ENCODE measurements at places on chromosomes 6 and 20.
A peak's percentile ranks its signal among the peaks of the same experiment; 100 is the strongest.

DNA sequence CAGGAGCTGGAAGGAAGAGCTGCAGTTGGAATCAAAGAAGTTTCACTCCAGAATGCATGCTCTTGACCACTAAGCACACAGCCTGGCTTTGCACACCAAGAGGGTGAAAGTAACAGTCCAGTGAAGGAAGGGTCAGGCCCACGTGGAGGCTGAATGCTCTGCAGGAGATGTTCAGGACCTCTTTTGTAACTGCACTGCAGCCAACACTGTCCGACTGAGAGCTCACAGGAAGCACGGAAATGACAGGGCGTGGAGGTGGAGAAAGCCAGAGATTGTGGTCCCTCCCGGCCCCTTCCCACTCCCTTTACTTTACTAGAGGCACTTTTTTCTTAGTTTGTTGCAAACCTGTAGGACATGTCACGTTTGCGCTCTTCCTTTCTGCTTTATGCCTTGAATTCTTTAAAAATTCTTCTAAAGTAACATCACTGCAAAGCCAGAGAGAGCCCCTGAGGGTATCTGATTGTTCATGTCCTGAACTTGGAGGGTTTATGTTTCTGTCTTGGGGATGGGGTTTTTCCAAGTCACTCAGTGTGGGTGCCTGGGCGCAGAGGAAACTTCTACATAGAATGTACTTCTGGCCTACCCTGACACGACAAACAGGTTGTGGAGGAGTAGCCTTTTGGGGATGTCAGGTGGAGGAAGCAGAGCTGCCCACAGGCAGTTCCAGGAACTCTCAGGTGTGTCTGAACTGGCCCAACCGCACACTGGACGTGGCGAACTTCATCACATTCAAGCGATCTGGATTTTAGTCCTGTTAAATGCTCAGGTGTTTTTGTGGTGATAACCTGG lies 40.9 kb downstream of the JAG1 start:
- no peak for DNase-seq

- DNase-seq = no peak
Measured at GRCh38 chr6:37717836-37718251, 20.2 kb upstream of the MDGA1 start.

GRCh38 chr6:37698264-37699137 lies 818 bp upstream of the MDGA1 start:
- peak; percentile 33 for DNase-seq

GRCh38 chr20:4066551-4066950 lies 51.2 kb upstream of the RNF24 start:
- DNase-seq = no peak

DNA sequence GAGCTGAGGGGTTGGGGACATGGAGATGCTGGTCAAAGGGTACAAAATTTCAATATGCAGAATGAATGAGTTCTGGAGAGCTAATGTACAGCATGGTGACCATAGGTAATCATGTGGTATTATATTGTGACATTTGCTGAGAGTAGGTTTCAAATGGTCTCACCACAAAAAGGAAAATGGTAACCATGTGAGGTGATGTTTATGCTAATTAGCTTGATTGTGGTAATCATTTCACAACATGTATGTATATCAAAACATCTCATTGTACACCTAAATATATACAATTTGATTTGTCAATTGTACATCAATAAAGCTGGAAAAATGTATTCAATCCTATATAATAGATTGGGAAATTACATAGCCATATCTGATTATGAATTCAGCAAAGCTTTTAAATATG lies 29.5 kb upstream of the TMEM14A start:
- no peak for DNase-seq

DNA sequence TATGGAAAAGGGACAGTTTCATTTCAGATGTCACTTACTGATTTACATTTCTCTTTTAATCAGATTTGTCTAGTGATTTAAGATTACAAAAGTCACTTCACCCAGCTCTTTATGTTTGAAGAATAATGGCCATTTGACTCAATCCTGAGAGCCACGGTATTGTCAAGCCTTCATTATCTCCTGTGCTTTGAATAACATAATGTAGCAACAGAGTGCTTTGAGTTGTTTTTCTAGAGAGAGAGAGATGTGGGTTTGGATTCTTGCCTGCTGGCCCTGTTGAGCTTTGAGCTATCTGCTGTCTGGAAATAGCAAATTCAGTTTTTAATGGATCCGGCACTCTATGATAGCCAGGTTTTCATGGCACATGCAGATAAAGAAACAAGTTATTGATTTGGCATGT lies 478.4 kb upstream of the SOX4 start:
- DNase-seq = no peak

DNA sequence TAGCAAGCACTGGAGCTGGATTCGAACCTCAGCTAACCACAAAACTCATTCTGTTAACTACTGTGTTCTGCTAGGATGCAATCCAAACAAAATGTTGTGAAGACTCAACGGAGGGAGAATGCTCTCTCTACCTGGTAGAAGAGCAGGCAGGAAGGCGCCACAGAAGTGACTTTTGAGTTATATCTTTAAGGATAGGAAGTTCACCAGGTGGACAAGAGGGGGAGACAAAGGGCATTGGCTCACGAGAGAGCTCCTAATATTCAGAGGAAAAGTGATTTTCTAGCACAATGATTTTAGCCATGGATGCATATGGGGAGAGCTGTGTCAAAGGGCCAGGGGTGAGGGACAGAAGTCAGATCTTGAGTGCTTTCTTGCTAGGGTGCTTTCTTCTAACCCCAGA lies 108.4 kb upstream of the MAFB start:
- DNase-seq = no peak

- no peak for DNase-seq
Measured at GRCh38 chr6:93550551-93551276, 131.4 kb upstream of the EPHA7 start.

GRCh38 chr6:134249239-134249758 lies 68.6 kb downstream of the SGK1 start:
- DNase-seq = no peak

Data from stimulated activated CD4-positive, alpha-beta T cell treated with anti-CD3 and anti-CD28 coated beads, Interleukin-1b, Interleukin-23, amount 100 ng/mL, for 1 hour (primary cell).